NCI-H345 (cell line): ENCODE measurements at places on chromosomes 3 and 15.
A peak's percentile ranks its signal among the peaks of the same experiment; 100 is the strongest.

DNA sequence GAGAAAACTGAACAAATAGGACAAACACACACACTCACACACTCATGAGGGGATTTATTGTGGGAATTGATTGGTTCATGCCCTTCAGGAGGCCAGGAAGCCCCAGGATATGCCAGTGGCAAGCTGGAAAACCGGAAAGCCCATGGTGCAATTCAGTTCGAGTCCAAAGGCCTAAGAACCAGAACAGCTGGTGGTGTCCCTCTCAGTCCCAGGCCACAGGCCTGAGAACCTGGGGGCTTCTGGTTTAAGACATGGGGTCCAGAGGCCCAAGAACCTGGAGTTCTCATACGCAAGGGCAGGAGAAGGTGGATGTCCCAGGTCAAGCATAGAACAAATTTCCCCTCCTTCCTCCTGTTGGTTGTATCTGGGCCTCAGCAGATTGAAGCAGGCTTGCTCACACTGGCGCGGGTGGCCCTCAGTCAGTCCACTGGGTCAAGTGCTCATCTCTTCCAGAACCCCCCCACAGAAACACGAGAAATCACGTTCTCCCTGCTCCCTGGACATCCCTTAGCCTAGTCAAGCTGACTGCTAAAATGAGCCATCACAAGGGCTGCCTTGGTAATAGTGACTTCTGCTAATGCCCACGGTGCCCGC is 50.1 kb upstream of the RPL32 start:
- no peak for DNase-seq

- no peak for DNase-seq
These were observed 211.9 kb downstream of the TPRG1 start for GRCh38 chr3:189383630-189384029.

DNA sequence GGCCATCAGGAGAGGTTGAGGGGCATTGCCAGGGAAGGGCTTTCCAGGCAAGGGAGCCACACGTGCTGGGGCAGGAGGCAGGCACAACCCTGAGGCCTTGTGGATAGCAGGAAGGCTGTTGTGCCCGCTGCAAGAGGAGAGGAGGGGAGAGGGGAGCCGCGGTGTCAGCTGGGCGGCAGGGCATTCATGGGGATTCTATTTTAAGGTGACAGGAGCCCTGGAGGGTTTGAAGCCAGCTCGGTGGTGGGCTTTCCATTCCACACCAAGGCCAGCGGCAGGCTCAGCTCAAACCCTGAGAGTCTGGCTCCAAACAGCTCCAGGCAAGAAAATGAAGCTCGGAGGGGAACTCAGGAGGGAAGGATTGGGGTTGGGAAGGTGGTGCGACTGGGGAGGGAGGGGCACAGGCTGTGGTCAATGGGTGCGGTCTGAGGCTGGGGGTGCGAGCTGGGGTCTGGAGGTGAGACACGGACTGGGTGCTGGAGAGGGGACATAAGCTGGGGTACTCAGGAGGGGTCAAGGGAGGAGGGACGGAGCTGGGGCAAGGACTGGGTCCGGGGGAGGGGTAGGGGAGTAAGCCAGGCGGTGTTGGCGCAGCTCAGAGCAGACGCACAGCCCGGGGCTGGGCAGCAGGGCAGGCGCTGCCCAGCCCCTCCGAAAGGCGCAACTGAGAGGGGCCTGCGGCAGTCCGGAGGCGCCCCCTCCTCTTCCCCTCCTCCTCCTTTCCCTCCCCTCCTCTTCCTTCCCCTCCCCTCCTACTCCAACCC is 43.4 kb downstream of the TPRA1 start:
- no peak for DNase-seq

- no peak for DNase-seq
These were observed 130.9 kb upstream of the BHLHE40 start for GRCh38 chr3:4848176-4848825.

- DNase-seq, result no peak
These were observed 88.8 kb downstream of the THBS1 start for GRCh38 chr15:39669661-39670060.

GRCh38 chr3:18238332-18238731 is 186.8 kb downstream of the SATB1 start:
- no peak for DNase-seq

- DNase-seq, result no peak
These were observed 60.9 kb downstream of the ST8SIA2 start for GRCh38 chr15:92454555-92455105.

DNA sequence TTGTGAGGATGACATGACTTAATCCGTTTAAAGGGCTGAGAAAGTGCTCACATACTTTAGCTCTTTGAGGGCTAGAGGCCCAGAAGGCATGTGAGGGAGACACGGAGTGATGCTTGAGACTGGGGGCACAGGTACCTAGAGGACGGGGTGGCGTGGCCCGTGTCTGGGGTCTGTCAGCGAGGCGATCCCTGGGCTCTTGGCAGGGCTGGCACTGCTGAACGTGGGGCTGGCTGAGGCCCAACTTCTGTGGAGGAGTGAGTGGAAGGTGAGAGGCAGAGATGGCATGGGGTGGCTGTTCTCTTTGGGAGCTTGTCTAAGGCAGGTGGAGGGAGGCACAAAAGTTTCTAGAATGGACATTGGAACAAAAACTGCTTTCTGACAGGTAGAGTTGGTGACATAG is 9.5 kb downstream of the SEMA4B start:
- no peak for DNase-seq

DNA sequence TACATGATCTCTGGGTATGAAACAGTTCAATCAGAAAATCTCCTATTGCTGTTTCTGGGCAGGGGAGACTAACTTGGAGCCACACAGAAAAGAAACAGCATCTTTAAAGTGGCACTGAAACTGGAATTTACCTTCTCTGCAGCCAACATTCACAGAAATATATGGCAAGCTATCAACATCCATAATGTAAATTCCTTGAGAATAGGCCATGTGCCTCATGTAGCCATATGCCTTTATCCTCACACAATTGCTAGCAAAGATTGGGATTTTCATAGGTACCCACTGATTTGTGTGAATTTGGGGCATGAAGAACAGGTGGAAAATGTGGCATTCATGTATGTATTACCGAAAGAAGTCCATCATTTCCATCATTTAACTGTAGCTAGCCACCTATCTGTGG is 386.3 kb upstream of the TMCO5A start:
- DNase-seq, result no peak

GRCh38 chr15:88255087-88255483 is 1.5 kb downstream of the NTRK3 start:
- no peak for DNase-seq

DNA sequence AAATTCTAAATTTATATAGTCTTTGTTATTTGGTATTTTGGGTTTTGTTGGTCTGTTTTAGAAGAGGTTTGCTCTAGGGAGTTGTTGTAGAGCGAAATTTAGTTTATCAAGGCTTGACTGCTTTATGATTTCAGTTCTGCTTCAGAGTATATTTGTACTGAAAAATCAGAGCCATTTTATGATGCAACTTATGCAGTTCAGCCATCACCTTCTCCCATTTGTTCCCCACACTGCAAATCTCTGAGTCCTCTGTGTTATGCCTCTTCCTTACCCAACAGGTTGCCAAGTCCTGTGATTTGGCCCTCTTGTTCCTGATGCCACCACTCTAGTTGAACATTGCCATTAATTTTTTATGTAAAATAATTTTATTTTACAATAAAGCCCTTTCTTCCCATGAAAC is 140.4 kb downstream of the ZNF609 start:
- no peak for DNase-seq

- no peak for DNase-seq
These were observed 8.6 kb upstream of the STX19 start for GRCh38 chr3:94036909-94037507.

DNA sequence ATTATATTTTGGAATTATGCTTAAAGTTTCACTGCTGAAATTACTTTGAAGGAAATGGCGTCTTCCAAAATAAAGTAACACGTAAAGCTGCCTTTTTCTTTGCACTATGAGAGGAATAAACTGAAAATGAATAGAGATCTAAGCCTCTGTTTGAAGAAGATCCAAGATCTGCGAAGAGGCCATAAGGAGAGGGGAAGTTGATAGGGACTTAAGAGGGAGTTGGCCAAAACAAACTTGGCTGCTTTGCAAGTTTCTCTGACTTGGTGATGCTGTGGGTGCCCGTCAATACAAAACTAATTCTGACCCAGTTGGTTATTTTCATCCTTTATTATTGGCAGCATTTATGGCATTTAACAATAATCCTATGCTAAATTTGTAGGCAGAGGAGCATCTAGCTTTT is 190.2 kb upstream of the GBE1 start:
- DNase-seq, result no peak

- DNase-seq, result peak; percentile 70
These were observed 74.4 kb downstream of the DLG1 start for GRCh38 chr3:197224034-197224444.

- DNase-seq, result no peak
These were observed 107.7 kb upstream of the RPL32 start for GRCh38 chr3:12948891-12949711.

- no peak for DNase-seq
These were observed 33.8 kb downstream of the CPNE4 start for GRCh38 chr3:132001036-132001435.

- no peak for DNase-seq
These were observed 16.3 kb upstream of the LINGO1 start for GRCh38 chr15:77649017-77649416.

- no peak for DNase-seq
These were observed 1.1 kb downstream of the RIOX2 start for GRCh38 chr3:97970956-97971620.

- no peak for DNase-seq
These were observed 283.8 kb downstream of the TLE3 start for GRCh38 chr15:69813881-69814280.

GRCh38 chr3:21073561-21073960 is 677.4 kb downstream of the ZNF385D start:
- no peak for DNase-seq

- DNase-seq, result no peak
These were observed 1.4 kb upstream of the CPOX start for GRCh38 chr3:98594628-98595324.

- DNase-seq, result no peak
These were observed 3.0 kb downstream of the CYP8B1 start for GRCh38 chr3:42872718-42873117.
